Karpas-422 (cell line): ENCODE measurements at places on chromosomes 11 and 22. TPM values are rescaled to one million over a fixed set of nuclear protein-coding genes. Genes with fewer than 3 reads are reported as not detected.

GRCh38 chr11:94934362-94934761, 39.0 kb downstream of the CWC15 start:
- no peak overlapping the region for H3K4me3 ChIP-seq
- H3K4me1 ChIP-seq, result no peaks in the 10 kb centered on the region
- no peaks in the 10 kb centered on the region for H3K27me3 ChIP-seq
- H3K27ac ChIP-seq, result no peak overlapping the region

DNA sequence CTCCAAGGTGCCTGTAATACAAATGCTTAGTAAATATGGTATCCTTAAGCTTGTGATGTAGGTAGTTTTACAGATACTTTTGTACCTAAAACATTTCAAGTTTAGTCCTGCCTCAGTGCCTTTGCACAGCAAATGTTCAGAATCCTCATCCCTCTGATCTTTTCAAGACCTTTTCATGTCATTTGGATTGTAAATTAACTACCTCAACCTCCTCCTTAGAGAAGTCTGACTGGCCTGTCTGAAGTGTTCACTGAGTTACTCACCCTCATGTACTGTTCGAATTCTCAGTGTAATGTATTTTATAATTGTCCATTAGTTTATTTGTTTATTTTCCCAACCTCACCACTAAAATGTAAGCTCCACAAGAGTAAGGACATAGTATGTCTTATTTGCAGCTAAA, 147.5 kb downstream of the ELP4 start:
- no peak overlapping the region for H3K4me3 ChIP-seq
- H3K4me1 ChIP-seq, result no peaks in the 10 kb centered on the region
- no peaks in the 10 kb centered on the region for H3K36me3 ChIP-seq
- H3K27ac ChIP-seq, result no peak overlapping the region
- no peaks in the 10 kb centered on the region for H3K27me3 ChIP-seq
- DNase-seq, result no peak

- no peak overlapping the region for H3K4me3 ChIP-seq
- no peak overlapping the region for H3K27ac ChIP-seq
- H3K4me1 ChIP-seq, result no peaks in the 10 kb centered on the region
- H3K36me3 ChIP-seq, result no peaks in the 10 kb centered on the region
Measured at GRCh38 chr11:62077132-62077531, 46.7 kb upstream of the INCENP start.

The ART1 gene
- not detected in 2 replicates for total RNA-seq
